ENCODE measurements at places on chromosomes 6 and 20.
A peak's percentile ranks its signal among the peaks of the same experiment; 100 is the strongest.

- no peak for DNase-seq
These were observed 7.9 kb upstream of the TBPL1 start for GRCh38 chr6:133945158-133945557.

DNA sequence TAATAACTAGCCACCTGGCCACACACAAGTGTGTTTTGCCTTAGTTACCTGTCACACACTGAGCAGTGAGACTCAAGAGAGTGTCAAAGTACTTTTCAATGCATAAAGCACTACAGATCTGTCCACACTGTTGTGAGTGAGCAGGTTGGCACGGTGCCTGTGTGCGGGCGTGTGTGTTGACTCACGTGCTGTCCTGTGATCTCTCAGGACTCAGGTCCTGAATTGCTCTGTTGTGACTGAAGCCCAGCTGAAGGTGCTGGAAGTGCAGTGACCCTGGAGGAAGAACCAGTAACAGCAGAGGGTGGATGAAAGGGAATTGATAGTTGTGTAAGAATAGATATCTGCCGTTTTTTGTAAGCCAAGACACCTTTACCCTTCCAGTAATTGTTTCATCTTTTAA is 18.3 kb downstream of the SLC16A10 start:
- no peak for DNase-seq

GRCh38 chr20:19993958-19994669 is 23.0 kb upstream of the NAA20 start:
- DNase-seq = peak; percentile 50

- no peak for DNase-seq
These were observed 10.7 kb upstream of the TNFAIP3 start for GRCh38 chr6:137856138-137856898.

DNA sequence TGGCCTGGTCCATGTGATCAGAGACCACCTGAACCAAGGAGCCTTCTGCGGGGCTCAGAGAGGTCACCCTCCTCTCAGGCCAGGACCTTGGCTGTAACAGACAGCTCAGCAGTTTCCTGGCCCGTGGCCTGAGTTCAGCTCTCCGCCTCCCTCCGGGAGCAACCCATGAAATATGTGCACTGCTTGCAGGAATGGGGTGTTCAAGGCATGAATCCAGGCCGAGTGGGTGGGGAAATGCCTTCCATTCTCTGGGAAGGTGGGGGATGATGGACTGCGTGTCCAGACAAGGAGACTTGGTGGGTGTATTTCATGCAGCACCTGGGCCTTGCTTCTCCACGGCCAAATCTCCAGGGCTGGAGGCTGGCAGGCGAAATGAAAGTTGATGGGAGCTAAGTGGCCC is 46.0 kb downstream of the SIRPA start:
- no peak for DNase-seq

GRCh38 chr20:35891375-35891774 is 62.9 kb downstream of the SCAND1 start:
- no peak for DNase-seq

- DNase-seq = no peak
These were observed 386.8 kb upstream of the JAG1 start for GRCh38 chr20:11060423-11061185.

GRCh38 chr6:98716341-98716740 is 118.0 kb upstream of the POU3F2 start:
- DNase-seq = no peak

GRCh38 chr6:28657381-28657768 is 131.7 kb downstream of the GPX5 start:
- no peak for DNase-seq

DNA sequence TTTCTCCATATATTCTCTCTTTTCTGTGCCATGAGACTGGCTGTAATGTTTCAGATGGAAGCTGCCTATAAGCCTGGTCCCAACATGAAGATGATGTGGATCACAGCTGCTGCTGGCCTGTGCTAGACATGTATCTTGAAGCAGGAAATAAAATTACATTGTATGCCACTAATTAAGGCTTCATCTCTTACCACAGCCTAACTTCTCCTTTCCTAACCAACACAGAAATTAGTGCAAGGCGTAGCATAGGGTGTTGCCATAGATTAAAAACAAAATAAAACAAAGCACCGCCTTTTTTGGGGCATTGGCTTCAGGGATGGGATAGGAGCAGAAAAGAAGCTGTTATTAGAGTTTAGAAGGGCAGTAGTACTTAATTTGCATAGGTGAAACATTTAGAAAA is 4.7 kb upstream of the SLC17A4 start:
- DNase-seq = no peak

DNA sequence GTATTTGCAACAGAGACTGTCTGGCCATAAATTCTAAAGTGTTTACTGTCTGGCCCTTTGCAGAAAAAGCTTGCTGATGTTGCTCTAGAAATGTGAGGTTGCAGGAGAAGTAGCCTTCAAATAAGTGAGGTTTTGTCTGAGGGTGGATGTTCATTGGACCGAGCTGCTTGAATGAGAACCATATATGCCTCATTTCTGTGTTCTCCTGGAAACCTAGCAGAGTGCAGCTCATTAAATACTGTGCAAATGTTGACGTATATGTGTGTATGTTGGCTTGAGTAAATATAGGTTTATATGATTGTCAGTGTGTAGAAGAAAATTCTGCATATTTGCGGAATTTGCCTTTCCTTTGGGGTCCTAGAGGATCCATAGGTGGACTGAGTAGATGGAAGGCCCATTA is 39.0 kb downstream of the CHMP4B start:
- DNase-seq = no peak

DNA sequence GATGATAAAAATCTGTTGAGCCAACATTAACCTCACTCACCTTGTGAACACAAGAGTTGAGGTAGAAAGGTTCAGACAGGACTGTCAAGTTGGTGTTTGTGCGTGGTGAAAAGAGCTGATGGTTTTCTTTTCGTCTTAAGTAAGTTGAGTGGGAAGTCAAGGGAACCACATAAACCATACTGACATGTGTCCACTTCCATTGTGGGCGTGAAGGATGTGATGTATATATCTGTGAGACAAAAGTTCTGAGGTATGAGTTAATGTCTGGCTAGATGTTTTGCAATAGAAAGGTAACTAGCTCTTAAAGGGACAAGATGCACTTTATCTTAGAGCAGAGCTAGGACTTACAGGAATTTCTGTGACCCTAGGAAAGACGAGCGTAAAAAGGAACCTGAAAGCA is 1272.1 kb upstream of the ADGRB3 start:
- no peak for DNase-seq

DNA sequence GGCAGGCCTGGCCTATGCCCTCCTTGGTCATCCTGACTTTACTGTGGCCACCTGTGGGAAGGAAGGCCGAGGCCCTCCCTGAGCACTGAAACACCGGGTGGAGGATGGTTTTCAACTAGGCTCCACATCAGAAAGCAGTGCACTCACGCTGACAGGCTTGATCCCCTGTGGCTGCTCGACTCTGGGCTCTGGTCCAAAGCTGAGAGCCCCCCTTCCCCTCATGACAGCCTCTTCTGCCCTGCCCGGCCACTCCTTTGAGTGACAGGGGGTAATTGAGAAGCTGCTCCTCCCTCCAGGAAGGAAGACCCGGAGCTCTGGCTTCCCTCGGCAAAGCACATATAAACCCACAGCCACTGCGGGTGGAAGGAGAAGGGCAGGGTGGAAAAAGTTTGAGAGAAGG is 43.6 kb downstream of the MUC22 start:
- DNase-seq = no peak

- DNase-seq = no peak
These were observed 34.0 kb downstream of the CD164 start for GRCh38 chr6:109348226-109348625.

DNA sequence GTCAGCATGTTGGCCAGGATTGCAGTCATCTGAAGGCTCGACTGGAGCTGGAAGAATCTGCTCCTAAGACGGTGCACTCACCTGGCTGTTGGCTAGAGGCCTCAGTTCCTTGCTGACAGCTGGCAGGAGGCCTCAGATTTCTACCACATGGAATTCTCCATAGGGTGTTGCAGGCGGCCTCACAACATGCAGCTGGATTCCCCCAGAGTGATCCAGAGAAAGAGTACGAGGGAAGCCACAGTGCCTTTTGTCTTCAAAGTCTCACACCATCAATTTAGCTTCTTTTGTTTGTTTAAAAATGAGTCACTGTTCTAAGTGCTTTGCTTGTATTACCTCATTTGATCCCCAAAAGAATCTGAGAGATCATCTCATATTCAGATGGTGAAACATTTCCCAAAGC is 65.5 kb upstream of the FYN start:
- no peak for DNase-seq

DNA sequence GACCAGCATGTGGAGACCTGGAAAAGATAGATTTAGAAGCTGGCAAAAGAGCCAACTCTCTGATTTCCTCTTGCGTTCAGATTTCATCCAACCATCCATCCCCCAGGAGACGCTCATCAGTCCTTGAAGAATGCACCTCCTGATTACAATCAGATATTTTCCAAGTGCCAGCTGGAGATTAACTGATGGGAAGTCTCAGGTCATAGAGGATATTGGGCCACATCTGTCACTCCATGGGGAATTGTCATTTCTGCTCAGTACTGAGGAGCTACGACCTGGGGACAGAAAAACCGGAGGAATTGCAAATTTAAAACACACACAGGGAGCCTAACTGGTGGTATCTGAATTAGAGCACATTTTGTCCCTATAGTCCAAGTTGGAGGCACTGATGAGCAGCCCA is 496.2 kb upstream of the SULF2 start:
- DNase-seq = no peak

DNA sequence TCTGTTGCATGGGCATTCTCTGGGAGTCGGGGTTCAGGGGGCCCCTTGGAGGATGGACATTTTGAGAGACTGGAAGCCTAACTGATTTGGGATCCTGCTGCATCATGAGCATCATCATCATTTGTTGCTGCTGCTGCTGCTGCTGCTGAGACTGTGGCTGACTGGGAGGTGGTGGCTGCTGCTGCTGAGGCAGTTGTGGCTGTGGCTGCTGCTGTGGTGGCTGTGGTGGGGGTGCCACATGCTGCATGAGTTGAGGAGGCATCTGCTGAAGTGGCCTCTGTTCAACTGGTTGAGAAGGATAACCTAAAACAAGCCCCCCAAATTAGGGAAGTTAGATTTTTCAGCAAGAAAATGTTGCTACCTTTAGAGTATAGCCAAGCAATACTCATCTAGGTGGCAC is 38.9 kb downstream of the TP53INP2 start:
- DNase-seq = no peak

DNA sequence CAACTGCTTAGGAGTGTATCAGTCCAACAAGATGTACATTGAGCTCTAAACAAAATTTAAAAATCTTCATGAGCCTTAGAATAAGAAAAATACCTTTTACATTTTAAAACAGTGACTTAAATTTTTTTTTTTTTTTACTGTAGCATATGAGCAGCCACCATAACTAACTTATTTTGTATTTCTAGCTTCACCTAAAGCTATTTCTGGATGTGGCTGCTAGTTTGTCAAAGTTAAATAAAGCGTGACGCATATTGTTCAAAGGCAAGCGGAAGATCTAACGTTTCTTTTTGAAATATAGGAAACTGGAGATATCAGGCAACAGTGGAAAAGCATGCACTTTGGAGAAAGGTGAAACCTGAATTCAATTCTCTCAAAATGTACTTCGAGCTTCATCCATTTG is 3.3 kb upstream of the IL22RA2 start:
- no peak for DNase-seq

DNA sequence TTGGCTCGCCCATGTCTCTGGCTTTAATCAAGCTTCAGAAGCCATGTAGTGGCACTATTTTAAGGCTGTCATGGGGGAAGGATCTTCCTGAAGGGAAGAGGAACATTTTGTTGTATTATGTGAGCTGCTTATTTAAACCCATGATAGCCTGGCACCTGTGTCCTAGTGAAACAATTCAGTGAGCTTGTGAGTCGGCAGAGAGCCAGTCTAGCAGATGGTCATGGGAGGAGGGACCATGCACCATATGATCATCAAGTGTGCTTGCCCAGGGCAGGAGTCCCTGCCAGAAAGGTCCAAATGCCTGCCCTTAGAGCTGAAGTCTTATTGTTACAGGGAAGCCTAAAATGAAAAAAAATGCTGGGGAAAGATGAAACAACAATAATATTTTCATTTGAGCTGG is 132.9 kb downstream of the PRDM13 start:
- DNase-seq = no peak

GRCh38 chr6:111722179-111722731 is 116.6 kb upstream of the TRAF3IP2 start:
- no peak for DNase-seq

- no peak for DNase-seq
These were observed 11.1 kb upstream of the ELOVL2 start for GRCh38 chr6:11055127-11055627.

GRCh38 chr6:47437592-47437991 is 40.0 kb upstream of the CD2AP start:
- no peak for DNase-seq

DNA sequence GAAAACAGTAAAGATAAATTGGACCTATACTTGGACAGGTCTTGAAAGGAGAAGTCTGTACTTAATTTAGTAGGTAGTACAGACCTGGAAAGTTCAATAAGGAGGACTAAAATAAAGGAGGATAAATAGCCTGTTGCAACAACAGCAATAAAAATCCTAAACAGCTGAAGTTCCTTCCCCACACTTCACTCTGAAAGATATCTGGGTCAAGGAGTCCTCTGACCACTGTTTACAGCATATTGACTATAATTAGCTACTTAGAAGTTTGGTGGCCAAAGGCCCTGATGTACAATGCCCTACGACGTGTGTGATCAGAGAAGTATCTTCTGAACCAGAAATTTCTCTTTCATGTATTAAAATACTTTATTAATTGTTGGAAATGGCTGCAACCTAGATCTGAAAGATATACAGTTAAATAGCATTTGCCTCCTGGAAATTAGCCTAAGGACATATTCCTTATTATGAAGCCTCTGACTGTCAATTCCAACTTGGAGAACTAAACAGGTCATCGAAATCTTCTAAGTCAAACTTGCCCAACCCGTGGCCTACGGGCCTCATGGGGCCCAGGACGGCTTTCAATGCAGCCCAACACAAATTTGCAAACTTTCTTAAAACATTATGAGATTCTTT is 82.8 kb downstream of the KIF13A start:
- DNase-seq = no peak

- DNase-seq = no peak
These were observed 82.2 kb downstream of the GRM4 start for GRCh38 chr6:34063651-34064050.

DNA sequence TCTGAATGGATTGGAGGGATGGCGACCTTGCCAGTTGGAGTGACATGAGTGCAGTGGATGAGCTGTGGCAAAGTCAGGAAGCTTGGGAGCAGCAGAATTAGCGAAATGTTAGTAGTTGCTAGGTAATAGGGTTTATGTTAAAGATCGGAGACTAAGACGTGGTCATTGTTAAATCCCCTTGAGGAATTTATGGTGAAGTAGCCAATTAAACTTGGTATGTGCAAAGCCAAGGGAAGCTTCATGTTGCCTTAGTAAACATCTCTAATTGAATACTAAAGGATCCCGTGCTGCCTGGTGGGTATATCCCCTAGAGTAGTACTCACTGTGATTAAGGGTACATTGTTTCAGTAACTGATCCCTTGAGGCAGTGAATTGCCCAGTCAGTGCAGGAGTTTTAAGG is 106.0 kb downstream of the PRIM2 start:
- DNase-seq = no peak

- no peak for DNase-seq
These were observed 27.1 kb downstream of the RIPOR2 start for GRCh38 chr6:24908650-24909035.
